ENCODE measurements at places on chromosomes 1 and 21.

DNA sequence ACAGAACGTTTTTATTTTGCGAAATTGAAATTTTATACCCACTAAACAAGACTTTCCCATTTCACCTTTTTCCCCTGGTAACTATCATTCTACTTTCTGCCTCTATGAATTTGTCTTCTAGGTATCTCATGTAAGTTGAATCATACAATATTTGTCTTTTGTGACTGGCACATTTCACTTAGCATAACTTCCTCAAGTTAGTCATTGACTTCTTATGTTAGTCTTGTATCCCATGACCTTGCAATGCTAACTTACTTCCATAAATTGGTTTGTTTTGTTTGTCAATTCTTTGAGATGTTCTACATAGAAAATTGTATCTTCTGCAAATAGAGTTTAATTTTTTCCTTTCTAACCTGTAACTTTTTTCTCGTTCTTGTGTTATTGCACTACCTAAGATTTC lies 26.9 kb downstream of the SH3BP5L start:
- no peak for DNase-seq

GRCh38 chr1:39900662-39901463 lies 854 bp downstream of the MYCL start:
- no peak for DNase-seq

DNA sequence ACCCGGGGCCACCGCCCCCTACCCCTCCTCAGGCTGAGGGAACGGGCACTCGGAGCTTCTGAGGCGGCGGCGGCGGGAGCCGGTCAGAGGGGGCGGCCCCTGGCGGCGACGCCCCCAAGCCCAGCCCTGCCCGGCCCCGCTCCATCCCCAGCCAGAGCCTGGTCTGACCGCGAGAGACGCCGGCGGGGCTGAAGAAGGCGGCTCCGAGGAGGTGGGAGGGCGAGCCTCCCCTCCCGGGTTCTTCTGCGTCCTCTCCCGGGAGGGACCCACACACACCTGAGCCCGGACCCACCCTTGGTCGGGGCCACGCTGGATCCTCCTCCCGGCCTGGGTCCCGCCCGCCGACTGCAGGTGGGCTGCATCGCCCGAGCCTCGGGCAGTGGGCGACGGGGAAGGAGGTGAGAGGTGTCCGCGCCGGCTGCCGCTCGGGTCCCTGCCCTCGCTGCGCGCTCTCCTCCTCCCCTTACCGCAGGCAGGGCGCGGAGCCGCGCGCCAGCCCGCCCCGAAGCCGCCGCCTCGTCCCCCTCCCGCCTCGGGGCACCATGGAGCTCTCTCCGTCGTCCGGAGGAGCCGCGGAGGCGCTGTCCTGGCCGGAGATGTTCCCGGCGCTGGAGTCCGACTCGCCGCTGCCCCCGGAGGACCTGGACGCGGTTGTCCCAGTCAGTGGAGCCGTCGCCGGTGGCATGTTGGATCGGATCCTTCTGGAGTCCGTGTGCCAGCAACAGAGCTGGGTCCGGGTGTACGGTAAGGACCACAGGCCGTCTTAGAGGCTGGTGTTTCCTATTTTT lies at the start of gene RASAL2:
Gene RASAL2 (plus strand): TSS at position 154 of the 788 bp plus-strand sequence. CDS start 389 bp downstream, at position 543.
- no peak for DNase-seq

GRCh38 chr1:177517546-177517945 lies 346.8 kb downstream of the BRINP2 start:
- no peak for DNase-seq

DNA sequence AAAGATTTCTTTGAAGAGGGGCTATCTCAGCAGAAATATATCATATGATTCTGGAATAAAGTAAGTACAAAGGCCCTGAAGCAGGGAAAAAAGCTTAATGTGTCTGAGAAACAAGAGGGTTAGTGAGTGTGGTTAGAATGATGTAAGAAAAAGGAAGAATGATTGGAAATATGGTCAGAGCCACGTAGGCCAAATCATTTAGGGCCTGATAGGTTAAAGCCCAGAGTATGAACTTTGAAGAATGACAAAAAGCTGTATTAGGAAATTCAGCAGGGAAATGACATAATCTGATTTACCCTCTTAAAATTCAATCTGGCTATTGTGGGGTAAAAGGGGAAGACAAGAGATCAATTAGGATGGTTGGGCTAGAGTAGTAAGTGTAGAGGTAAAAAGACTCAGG lies 69.0 kb upstream of the MUTYH start:
- no peak for DNase-seq
